ENCODE measurements at places on chromosomes 2 and 18. TPM values are rescaled to one million over a fixed set of nuclear protein-coding genes. Genes with fewer than 3 reads are reported as not detected.

The EFEMP1 gene
- 8.6 TPM for total RNA-seq

The B3GNT7 gene
- 5.0 TPM for total RNA-seq

The MCM6 gene
- total RNA-seq: 32.3 TPM

The LHCGR gene
- 7.5 TPM for total RNA-seq

The NRBP1 gene
- total RNA-seq: 139 TPM

The TRIB2 gene
- total RNA-seq: 189 TPM

The ADAM23 gene
- total RNA-seq: 19.5 TPM

The HNRNPA3 gene
- 81.3 TPM for total RNA-seq

The REG1B gene
- total RNA-seq: not detected

The LAMA1 gene
- 141 TPM for total RNA-seq

The RND3 gene
- total RNA-seq: 8.0 TPM

The TBR1 gene
- 2.4 TPM for total RNA-seq

DNA sequence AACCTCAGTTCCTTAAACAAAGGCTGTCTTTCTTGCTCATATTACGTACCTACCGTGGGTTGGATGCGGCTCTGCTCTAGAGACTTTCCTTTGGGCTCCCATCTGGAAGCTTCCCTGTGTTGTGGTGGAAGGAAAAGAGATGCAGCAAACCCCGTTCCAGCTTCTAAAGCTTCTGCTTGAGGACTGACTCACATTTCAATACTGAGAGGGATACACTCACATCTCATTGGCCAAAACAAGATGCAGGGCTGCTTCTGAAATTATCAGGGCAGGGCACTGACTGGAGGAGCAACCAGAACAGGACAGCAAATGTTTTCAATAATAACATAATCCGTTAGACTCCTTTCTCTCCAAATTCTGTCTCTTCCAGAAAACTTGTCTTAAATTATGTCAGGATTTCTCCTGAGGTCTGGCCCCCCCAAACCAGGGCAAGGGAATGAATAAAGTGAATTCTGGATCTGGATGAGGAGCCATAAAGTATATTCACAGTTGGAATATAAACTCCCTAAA is 4.5 kb upstream of the MYO5B start:
- H3K36me3 ChIP-seq: no peaks in the 10 kb centered on the region
- no peak for DNase-seq
- no peaks in the 10 kb centered on the region for H3K27me3 ChIP-seq
- H3K4me3 ChIP-seq: no peak overlapping the region

DNA sequence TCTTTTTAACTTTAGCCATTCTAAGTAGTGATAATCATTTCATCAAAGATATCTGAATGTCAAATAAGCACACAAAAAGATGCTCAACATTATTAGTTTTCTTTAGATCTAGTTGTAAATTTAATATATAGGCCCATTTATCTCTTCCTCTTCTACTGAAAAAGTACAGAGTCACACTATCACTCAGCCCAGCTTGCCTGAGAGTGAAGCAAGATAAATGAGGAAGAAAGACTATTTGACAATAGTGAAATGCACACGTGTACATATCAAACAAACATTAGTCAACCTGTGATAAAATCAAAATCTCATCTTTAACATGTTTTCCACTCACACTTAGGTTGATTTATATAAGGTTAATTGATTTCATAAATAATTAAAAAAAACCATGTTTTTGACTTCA is 83.5 kb upstream of the CCDC195 start:
- no peak overlapping the region for H3K27ac ChIP-seq
- no peak for DNase-seq
- H3K36me3 ChIP-seq: no peaks in the 10 kb centered on the region
- no peak overlapping the region for H3K4me3 ChIP-seq
- H3K27me3 ChIP-seq: no peaks in the 10 kb centered on the region

DNA sequence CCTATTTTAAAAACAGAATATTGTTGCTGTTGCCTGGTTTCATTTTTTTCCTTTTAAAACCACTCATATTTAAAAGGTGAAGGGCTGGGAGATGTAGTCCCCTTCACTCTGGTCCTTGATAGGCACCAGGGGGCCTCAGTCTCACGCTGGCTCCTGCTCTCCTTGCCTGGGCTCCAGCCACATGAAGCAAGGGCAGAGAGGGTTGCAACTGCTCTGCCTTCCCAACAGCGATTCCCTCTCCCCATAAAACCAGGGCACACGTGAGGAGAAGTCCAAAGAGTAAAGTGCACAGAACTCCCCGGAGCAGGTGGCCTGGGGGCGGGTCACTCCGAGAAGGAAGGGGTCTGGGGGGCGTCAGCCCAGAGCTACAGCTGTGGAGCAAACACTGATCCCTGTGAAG is 12.8 kb downstream of the TMEM127 start:
- H3K27ac ChIP-seq: no peak overlapping the region
- no peak overlapping the region for H3K4me3 ChIP-seq
- H3K4me1 ChIP-seq: peaks cover 6% of the 10 kb centered on the region

GRCh38 chr2:216474925-216475670 is 23.5 kb upstream of the RPL37A start:
- H3K4me3 ChIP-seq: no peak overlapping the region
- peaks cover 7% of the 10 kb centered on the region for H3K4me1 ChIP-seq
- DNase-seq: no peak

DNA sequence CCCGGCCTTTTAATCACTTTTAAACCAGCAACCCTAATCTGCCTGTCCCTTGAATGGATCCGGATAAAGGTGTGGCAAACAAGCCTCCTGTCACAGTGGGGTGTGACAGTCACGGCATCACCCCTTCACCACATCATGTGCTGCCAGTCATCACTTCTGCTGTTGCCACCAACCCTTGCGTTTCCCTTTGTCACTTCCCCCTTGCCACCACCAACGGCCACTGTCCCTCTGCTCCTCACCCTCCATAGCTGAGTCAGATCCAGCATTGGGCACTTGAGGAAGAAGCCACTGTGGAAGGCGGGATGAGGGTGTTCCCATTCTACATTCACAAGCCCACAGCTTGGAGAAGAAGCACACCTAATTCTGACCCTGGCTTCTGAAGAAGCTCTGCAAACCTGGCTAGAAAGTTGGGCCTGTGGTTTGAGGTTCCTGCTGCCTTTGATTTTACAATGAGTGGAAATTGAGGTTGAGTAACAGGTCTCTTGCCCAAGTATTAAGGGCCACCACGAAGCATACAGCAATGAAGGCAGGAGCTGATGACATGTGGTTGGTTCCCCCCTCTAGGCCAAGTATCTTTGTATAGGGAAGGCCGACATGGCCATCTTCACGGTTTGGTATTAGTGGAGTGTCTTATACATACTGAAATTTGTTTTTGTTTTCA is 22.9 kb upstream of the DARS1 start:
- no peaks in the 10 kb centered on the region for H3K4me1 ChIP-seq
- no peak overlapping the region for H3K27ac ChIP-seq
- H3K36me3 ChIP-seq: no peaks in the 10 kb centered on the region
- H3K27me3 ChIP-seq: no peaks in the 10 kb centered on the region
- H3K4me3 ChIP-seq: no peak overlapping the region
- DNase-seq: peak; percentile 38

DNA sequence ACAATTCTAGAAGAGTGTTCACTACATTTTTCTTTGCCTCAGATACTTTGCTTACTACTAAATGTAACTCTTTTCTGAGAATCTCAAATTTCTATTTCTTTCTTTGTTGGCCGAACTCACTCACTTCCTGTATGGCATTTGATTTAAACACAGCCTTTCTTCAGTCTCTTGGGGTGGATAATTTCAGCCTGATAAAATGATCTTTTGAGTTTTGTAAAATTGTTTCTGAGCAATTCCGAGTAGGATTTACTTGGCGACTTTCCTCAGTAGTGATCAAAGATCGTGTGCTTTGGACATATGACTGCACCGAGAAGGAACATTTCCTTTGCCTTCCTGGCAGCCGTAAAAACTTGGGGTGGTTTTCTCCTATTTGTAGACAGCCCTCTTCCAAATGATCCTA is 127.4 kb downstream of the DCDC2C start:
- no peaks in the 10 kb centered on the region for H3K36me3 ChIP-seq
- no peak overlapping the region for H3K27ac ChIP-seq
- H3K27me3 ChIP-seq: no peaks in the 10 kb centered on the region
- no peaks in the 10 kb centered on the region for H3K4me1 ChIP-seq

DNA sequence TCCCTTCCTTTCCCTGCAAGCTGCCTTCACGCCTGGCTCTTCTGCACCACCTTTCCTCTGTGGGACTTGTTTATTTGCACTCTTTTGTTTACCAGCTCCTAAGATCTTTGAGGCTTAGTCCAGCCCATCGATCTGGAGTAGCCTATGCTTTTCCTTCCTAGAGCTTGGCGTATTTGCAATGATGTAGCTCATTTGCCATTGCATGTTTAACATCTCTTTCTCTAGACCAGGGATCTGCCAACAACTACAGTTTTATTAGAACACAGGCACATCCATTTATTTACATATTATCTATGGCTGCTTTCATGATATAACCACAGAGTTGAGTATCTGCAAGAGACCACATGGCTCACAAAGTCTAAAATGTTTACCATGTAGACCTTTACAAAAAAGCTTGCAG is 150.4 kb downstream of the RAPGEF4 start:
- H3K27me3 ChIP-seq: no peaks in the 10 kb centered on the region
- H3K4me3 ChIP-seq: no peak overlapping the region

GRCh38 chr18:7020995-7021777 is 96.4 kb downstream of the LAMA1 start:
- no peak for DNase-seq
- no peaks in the 10 kb centered on the region for H3K4me1 ChIP-seq
- no peak overlapping the region for H3K4me3 ChIP-seq
- H3K27ac ChIP-seq: no peak overlapping the region
- H3K36me3 ChIP-seq: no peaks in the 10 kb centered on the region
- H3K27me3 ChIP-seq: no peaks in the 10 kb centered on the region

DNA sequence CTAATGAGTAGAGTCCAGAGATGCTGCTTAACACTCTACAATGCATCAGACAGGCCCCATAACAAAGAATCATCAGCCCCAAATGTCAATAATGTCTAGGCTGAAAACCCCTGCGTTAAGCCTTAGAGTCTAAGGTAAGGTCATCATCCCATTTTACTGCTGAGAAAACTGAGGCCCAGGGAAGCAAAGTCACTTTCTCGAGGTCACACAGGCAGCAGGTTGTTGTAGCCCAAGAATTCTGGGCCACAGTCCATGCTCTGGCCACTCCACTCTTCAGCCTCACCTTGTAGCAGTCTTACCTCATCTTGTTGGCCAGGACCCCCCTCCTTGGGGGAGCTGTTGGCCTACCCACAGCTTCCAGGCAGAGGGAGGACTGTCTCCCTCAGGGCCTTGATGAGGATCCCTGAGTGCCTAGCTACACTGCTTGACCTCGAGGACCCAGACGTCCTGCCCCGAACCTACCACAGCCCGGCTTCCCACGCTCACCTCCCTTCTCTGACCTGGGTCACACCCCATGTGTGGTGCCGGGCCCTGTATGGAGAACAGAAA is 54.4 kb downstream of the SMAD7 start:
- no peaks in the 10 kb centered on the region for H3K27me3 ChIP-seq
- DNase-seq: no peak
- no peak overlapping the region for H3K4me3 ChIP-seq
- H3K4me1 ChIP-seq: no peaks in the 10 kb centered on the region
- no peak overlapping the region for H3K27ac ChIP-seq

DNA sequence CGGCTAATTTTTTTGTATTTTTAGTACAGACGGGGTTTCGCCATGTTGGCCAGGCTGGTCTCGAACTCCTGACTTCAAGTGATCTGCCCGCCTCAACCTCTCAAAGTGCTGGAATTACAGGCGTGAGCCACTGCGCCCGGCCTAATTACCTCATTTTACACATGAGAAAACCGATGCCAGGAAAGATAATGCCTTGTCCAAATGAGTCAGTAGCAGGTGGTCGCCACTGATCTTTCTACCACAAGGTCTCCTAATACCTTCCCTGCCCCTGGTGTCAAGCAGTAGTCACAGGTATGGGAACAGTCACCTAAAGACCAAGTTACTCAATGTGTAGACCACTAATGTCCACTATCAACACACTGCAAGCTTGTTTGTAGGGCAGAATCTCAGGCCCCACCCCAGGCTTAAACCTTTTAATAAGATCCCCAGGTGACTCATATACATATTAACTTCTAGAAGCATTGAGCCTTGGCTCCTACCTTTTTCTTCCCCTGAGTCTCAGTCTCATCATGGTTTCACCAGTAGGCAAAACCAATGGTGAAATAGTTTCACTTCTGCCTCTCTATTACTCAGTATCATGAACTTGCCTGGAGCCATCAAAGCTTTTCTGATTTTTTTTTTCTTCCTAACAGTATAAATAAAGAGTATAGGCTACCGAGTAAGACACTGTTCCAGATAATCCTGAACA is 6.9 kb upstream of the EPB41L5 start:
- no peaks in the 10 kb centered on the region for H3K27me3 ChIP-seq
- DNase-seq: no peak
- H3K27ac ChIP-seq: no peak overlapping the region
- H3K4me3 ChIP-seq: no peak overlapping the region

GRCh38 chr2:126722081-126722480 is 66.1 kb downstream of the GYPC start:
- H3K27ac ChIP-seq: no peak overlapping the region
- H3K4me3 ChIP-seq: no peak overlapping the region
- H3K27me3 ChIP-seq: no peaks in the 10 kb centered on the region
- DNase-seq: no peak

GRCh38 chr2:48750128-48750739 is 5.3 kb downstream of the LHCGR start:
- H3K27ac ChIP-seq: no peak overlapping the region
- no peaks in the 10 kb centered on the region for H3K27me3 ChIP-seq
- no peak for DNase-seq
- H3K4me3 ChIP-seq: no peak overlapping the region
- H3K36me3 ChIP-seq: no peaks in the 10 kb centered on the region

GRCh38 chr18:46761059-46761769 is 4.4 kb upstream of the ST8SIA5 start:
- H3K4me1 ChIP-seq: peaks cover 10% of the 10 kb centered on the region
- no peaks in the 10 kb centered on the region for H3K36me3 ChIP-seq
- no peak overlapping the region for H3K27ac ChIP-seq
- H3K4me3 ChIP-seq: no peak overlapping the region
- no peaks in the 10 kb centered on the region for H3K27me3 ChIP-seq

DNA sequence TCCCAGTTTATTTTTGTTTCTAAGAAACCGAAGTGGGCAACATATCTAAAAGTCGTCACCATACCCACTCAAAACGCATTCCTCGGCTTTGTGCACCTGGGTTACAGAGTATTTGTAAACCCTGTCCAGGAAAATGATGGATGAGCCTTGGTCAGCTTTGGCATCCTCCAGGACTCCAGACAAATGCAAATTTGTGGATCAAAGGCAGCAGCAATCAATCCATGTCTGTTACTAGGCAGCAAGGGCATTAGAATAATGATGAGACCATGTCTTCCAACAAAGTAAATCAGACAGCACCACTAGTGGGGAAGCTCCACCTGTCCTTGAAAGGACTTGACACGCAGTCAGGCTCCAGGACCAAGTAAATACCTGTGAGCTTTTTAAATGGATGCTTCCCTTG is 672.6 kb upstream of the GYPC start:
- H3K27ac ChIP-seq: no peak overlapping the region
- DNase-seq: no peak
- H3K4me3 ChIP-seq: no peak overlapping the region
- no peaks in the 10 kb centered on the region for H3K27me3 ChIP-seq
- H3K4me1 ChIP-seq: no peaks in the 10 kb centered on the region

All from testis (tissue), 5 donors.